ENCODE measurements at places on chromosomes 3 and 15.

DNA sequence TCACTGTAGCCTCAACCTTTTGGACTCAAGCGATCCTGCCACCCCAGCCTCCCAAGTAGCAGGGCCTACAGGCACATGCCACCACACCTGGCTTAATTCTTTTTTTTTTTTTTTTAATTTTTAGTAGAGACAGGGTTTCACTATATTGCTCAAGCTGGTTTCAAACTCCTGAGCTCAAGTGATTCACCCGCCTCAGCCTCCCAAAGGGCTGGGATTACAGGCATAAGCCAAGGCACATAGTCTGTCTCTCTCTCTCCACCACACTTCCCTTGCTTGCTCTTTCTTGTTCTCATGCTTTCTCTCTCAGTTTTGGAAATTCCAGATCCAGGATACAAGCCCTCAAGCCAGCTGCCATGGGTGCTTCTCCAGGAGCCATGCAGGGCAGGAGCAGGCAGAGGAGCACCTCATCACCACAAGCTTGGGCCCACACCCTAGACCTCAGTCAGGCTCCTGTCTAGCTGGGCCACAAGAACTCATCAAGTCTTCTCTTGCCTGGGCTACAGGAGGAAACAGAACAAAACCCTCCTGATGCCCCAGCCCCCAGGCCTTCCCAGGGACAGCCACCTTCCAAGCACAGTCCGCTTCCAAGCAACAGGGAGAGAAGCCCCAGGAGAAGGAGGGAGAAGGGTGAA, 145.3 kb upstream of the LPP start:
- DNase-seq: no peak

GRCh38 chr3:70108072-70108471, 108.5 kb downstream of the SAMMSON start:
- no peak for DNase-seq

DNA sequence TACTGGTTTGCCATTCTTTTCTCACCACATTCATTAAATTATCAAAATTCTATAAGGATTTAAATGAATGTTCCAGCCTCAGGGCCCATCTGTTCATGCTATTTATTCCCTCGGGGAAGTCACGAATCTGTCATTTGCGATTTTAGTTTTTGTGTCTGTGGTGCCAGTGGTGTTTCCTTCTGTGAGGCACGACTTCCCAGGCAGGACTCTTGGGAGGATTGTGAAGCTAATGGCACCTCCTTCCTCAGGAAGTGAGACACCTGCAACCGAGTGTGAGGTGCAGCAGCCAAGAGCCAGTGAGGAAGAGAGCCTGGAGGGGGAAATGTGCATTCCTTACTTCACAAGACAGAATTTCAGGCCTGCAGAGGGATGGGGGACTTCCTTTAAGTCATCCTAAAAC, 24.1 kb downstream of the SV2B start:
- DNase-seq: no peak

- no peak for DNase-seq
These were observed 612 bp downstream of the C3orf38 start for GRCh38 chr3:88150371-88150770.

GRCh38 chr3:66372681-66373350, 128.0 kb downstream of the LRIG1 start:
- DNase-seq: no peak

GRCh38 chr15:54289590-54290136, 311.4 kb downstream of the UNC13C start:
- DNase-seq: no peak

DNA sequence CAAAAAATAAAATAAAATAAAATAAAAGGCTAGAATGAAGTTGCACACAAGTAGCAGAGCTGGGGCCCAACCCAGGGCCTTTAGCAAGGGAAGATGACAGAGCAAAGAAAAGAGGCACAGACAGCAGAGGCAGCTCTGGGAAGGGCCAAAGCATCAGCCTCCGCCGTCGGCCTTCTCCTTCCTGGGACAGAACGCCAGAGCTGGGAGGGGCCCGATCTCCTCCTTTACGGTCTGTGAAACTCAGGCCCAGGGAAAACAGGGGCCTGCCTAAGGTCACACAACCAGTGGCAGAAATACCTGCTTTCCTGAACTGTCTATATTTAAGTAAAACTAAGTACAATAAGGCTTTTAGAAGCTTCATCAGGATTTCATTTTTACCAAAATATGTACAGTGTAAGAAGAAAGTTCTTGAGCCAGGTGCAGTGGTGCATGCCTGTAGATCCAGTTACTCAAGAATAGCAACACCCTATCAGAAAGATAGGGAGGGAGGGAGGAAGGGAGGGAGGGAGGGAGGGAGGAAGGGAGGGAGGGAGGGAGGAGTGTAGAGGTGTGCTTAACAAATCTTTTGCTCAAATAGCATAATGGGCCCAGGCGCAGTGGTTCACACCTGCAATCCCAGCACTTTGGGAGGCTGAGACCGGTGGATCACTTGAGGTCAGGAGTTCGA, 43.0 kb upstream of the MUC4 start:
- DNase-seq: no peak

- no peak for DNase-seq
These were observed 50.9 kb upstream of the FSIP1 start for GRCh38 chr15:39833515-39833981.

GRCh38 chr3:4751502-4752101, 227.6 kb upstream of the BHLHE40 start:
- DNase-seq: no peak

DNA sequence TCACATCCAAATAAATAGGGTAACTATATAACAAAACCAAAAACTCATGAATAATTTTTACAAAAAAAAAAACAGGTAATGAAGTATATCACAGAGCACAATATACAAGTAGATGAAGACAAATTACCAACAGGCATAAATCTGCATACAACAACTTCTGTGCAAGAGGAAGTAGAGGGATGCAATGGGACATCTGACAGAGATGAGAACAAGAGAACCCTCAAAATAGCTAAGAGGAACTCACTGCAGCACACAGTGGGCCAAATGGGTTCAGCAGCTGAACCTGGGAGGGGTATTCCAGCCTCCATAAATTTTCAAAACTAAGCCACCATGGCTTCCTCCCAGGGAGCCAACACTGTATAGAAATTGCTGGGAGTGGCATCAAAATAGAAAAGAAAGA, 9.6 kb upstream of the BTLA start:
- DNase-seq: no peak

DNA sequence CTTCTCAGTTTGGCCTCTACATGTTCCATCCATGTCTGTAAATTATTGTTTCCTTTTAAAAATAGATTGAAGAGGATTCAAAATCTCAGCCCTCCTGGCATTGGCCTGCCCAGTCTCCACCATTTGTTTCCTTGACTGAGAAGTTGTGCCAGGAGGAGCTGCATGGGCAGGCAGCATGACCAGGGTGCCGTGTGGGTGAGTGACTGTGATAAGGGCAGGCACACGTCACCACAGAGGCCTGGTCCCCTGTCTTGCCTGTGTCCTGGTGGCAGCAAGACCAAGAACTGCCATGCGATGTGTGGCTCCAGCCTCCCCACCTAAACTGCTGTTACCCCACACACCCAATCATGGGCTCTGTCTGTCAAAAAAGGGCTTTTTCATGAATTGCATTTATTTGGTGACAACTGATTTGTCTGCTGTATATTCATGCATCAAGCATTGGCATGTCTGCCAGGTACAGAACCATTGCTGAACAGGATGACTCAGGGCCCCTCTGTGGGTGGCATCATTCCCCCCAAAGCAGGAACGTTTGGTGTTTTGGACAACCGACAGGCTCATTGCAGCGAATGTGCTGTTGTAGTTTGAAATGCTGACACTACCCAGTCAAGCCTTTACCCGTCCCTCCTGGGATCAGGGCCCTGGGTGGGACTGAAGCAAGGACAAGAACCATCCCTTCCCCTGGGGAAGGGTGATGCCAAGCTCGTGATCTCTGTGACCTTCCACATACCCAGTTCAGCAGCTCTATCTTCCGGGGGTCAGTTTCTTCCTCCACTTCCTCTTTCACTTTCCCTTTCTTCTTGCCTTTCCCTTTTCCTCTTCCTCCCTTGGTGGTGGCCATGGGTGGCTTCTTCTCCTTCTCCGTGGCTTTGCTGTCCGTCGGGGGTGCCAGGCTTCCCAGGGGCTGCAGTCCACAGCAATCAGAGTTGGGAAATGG, 51.6 kb downstream of the TRPM1 start:
- DNase-seq: no peak

GRCh38 chr3:171159024-171159821, 132.7 kb upstream of the SLC2A2 start:
- no peak for DNase-seq

GRCh38 chr3:132032959-132033358, 1.9 kb downstream of the CPNE4 start:
- DNase-seq: no peak

GRCh38 chr3:126947429-126947828, 35.5 kb upstream of the PLXNA1 start:
- no peak for DNase-seq

DNA sequence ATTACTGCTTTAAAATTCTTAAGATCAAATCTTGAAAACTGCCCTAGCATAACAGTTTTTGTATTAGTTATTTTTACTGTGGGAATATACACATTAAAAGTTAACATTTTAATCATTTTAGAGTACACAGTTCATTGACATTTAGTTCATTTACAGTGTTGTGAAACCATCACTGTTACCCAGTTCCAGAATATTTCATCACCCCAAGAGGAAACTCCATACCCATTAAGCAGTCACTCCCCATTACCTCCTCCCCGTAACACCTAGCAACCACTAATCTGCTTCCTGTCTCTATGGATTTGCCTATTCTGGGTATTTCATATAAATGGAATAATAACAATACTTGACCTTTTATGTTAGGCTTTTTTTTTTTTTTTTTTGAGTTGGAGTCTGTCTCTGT, 164.1 kb upstream of the LRRFIP2 start:
- DNase-seq: no peak

- DNase-seq: no peak
These were observed 222.2 kb upstream of the BHLHE40 start for GRCh38 chr3:4756855-4757574.

GRCh38 chr3:32412887-32413286, 21.2 kb downstream of the CMTM7 start:
- DNase-seq: no peak

GRCh38 chr3:184937611-184938010, 125.6 kb downstream of the VPS8 start:
- no peak for DNase-seq

GRCh38 chr3:186511245-186511644, 32.9 kb downstream of the CRYGS start:
- no peak for DNase-seq

GRCh38 chr3:150784747-150785125, 21.8 kb upstream of the SIAH2 start:
- DNase-seq: no peak

DNA sequence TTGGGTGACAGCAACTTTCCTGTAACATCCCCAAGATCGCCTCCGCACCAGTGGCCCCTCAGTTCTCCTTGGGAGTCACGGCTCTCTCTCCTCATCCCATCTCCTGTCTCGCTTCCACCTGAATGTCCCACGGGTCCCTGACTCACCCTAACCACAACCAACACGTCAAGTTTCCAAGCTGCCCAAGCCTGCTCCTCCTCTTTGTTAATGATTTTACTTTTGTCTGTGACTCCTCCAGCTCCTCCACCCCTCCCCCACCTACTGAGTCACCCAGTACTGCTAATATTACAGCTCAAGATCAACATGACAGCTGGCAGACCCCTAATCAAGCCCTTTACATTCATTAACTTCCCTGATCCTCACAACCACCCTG, 39.3 kb downstream of the BDH1 start:
- no peak for DNase-seq

DNA sequence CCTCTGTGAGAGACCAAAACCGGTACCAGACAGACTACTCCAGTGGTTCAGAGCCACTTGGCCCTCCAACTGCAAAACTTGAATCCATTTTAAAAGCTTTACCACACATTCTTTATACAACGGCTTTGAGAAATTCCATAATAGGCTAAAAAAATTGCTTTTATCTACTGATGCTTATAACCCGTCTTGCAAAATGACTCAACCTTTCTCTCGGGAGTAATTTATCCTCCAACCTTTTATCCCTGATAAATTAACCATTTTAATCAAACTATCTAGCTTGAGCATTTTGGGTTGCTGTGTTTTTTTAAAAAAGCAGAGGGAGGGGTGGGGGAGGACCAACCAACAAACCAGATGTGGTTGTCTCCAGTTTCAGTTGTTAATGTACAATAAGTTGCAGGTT, 275.7 kb upstream of the LRTM1 start:
- DNase-seq: no peak

DNA sequence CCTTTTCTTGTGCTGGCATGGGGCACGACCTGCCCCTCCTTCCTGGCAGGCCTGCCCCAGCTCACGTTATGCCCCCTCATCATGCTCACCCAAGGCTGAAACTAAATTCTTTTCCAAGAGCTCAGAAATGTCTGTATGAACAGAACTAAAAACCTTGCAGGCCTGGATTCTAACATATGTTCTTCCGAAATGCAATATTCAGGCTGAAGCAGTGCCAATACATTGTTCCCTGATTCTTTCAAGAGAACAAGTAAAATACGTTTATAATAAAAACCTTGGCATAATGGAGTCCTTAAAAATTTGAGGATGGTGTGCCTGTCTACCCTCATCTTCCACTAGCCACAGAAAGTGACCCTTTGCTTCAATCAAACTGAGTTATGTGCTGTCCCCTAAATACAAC, 48.5 kb upstream of the ICE2 start:
- DNase-seq: no peak

GRCh38 chr3:89000886-89001285, 106.5 kb upstream of the EPHA3 start:
- no peak for DNase-seq

DNA sequence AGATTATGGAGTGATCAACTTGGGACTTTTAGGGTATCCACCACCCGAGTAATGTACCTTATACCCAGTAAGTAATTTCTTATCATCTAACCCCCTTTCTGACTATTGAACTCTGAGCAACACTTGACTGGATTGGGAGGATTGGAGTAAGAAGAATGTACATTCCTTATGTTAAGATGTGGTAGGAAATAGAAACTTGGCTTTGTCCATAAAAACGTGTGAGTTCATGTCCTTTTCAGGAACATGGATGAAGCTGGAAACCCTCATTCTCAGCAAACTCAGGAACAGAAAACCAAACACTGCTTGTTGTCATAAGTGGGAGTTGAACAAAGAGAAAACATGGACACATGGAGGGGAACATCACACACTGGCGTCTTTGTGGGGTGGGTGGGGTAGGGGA, 112.3 kb downstream of the PTPRG start:
- no peak for DNase-seq

- DNase-seq: no peak
These were observed 360.1 kb downstream of the SHQ1 start for GRCh38 chr3:72487946-72488737.

GRCh38 chr15:98394546-98394945, 253.8 kb upstream of the IGF1R start:
- DNase-seq: no peak
